Mesenchymal stem cell (in vitro differentiated cells and primary cell): ENCODE measurements at places on chromosomes 16 and 17.

DNA sequence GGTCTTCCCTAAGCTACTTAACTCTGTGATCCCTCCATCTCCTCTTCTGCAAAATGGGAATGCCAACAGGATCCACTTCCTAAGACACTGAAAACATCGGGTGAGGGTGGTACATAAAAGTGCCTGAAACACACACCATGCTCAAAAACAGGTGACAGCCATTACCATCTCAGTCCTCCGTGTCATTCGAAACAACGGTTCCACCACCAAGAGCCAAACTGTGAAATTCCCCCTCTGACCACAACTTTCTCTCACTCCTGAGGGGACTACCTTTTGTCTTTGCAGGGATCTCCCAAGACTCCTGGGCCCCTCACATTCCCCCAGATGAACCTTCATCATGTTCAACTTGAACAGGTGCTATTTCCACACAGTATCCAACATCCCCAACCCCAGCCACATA, 37.0 kb downstream of the NUBP1 start:
- DNase-seq: no peak

DNA sequence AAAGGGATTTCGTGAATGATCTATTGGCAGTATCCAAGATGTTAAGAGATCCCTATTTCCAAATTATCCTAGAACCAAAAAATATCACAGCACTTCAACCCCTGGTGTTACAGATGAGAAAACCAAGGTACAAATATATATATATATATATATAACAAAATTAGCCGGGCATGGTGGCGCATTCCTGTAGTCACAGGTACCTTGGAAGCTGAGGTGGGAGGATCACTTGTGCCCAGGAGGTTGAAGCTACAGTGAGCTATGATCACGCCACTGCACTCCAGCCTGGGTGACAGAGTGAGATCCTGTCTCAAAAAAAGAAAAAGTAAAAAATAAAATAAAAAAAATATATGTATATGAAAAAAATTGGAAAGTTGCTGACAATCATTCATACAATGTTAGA, 637 bp upstream of the CLN3 start:
- no peak for DNase-seq

GRCh38 chr16:85897382-85897781, 1.6 kb upstream of the IRF8 start:
- DNase-seq: no peak

DNA sequence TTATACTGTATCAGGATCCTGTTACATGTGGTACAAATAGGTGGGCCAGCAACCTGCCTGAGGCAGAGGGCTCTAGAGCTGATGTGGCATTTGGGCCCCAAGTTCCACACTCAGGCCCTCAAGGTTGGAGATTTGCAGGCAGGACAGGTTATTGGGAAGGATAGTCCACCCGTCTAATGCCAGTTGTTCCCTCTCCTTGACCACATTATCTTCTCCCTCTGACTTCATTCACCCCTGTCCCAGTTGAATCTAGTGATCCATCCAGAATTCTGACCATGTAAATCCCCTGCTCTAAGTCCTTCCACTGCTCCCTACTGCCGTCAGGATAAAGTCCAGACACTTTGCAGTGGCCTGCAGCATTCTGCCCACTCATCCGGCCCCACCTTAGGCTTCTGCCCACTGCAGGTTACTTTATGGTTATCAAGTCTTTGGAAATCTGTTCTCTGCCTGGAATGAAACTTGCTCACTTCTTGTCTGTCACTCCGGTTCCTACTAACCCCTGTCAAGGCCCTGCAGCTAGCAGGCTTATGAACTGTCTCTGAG, 1.9 kb upstream of the NFATC3 start:
- no peak for DNase-seq

GRCh38 chr17:69654981-69655855, 240.7 kb downstream of the MAP2K6 start:
- peak; percentile 87 for DNase-seq

- peak; percentile 85 for DNase-seq
Measured at GRCh38 chr16:81996664-81997509, 14.4 kb downstream of the SDR42E1 start.

DNA sequence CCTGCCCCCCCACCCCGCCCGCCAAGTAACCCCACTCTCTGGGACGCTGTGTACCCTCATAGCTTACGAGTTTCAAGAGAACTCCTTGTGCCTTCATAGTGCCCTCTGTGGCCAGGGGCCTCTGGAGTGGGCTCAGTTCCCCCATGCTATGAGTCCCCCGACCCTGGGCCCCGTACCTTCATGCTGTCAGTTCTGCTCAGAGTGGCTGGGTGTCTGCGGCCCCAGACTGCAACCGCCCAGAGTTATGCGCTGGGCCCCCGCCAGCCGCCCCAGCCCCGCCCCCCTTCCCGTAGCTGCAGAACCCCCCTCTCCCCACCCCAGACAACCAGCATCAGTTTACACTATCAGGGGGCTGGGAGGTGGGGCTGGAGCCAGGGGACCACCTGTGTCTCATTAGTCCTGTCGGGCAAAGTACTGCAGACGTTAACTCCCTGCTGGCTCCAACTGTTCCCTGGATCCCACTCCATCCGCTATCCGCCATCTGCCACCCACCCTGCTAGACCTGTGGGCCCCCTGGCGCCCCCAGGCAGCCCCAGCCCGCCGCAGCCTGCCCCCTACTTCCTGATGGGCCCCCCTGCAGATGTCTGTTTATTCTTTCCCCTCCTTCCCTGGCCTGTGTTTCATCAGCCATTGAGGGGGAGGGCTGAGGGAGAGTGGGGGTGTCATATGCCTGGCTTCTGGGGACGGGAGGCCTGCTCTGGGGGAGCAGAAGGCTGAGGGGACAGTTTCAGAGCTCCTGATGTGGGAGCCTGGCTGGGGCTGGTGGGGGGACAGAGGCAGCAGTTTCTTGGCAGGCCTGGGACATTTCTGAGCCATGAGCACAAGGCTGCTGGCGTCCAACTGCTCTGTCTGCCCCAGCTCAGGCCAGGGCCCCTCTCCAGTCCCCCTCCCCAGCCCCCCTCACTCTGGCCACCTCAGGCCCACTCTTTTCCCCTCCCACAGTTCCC, at the start of gene MFAP4:
TSS of gene MFAP4 (minus strand) at position 217 of the 947 bp plus-strand sequence. CDS start at position 182, 35 bp downstream.
- DNase-seq: peak; percentile 81

GRCh38 chr17:32909787-32910369, 18.1 kb upstream of the TMEM98 start:
- peak; percentile 86 for DNase-seq

DNA sequence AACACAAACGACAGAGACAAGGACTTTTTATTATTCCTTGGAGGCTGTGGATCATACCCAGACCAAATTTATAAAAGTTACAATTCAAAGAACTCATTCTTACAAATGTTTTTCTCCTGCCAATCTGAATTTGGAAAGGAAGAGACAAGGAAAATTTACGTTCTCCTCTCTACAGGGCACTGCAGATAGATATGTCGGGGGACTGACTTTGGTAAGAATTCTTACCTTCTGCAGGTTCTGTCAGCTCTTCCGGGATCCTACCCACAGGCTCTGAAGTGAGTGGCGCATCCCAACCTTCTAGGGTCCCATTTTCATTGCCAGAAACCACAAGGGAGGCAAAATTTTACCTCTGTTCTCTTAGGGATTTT, 2.2 kb upstream of the SLFN12L start:
- no peak for DNase-seq

- DNase-seq: no peak
Measured at GRCh38 chr17:39598047-39598481, 9.7 kb downstream of the NEUROD2 start.

DNA sequence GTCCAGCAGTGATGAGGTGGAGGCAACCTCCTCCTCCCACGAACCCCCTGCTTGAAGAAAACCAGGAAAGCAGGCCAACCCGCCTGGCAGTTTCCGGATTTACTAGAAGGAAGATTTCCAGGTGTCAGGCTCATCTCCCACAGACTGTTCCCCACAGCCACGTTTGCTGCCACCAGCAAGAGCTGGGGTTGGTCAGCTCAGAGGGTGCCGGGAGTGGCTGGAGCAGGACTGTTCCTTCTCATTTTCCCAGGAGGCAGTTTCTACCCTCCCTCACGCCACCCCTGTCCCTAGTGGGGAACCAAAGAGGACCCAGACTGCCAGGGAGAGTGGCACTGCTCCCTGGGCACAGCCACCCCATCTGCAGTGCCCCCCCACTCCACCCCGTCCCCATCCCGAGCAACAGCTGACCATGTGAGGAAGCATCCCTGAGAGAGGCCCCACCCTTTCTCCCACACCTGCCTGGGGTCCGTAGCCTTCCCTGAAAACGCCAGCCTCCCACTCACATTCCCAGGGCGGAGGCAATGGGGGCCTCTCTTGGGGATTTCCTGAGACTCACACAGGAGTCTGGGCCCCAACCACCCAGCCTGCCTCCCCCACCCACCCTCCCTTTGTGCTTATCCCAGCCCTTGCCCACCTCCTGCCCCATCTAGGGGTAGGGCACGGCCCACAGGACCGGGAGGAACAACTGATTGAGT, 5.9 kb downstream of the KRT17 start:
- no peak for DNase-seq

GRCh38 chr17:57442914-57443571, 186.7 kb downstream of the MSI2 start:
- DNase-seq: peak; percentile 22

DNA sequence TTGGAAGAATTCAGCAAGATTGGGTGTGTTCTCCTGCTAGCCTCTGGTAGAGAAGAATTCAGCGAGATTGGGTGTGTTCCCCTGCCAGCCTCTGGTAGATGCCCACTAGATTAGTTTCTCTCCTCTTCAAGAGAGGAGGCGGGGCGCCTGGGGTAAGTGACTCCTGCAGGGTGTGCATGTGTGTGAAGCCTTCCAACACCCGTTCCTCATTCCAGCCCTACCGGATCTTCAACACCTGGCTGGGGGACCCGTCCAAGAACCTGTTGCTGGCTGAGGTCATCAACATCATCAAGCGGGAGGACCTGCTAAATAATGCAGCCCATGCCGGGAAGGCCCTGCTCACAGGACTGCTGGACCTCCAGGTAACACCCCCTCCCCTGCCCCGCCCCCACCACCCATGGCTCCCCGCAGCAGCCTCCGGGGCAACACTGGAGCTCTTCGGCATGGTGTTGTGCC, 21.3 kb downstream of the TMEM186 start:
- DNase-seq: no peak

DNA sequence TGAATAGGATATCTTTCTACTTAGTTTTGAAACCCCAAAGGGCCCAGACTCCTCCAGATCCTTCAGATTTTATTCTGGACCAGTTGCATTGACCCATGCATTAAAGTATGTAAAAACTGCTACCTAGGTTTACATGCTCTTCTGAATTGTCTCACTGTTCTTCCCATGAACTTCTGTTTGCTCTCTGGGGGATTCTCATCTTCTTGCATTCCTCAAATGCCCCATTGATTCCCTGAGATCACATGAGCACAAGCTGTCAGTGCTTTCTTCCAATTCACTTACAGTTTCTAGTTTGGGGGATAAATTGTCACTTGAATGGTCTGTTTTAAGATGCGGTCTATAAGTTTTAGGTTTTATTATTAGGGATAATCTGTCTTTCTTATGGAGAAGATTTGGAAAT, 188.9 kb upstream of the KIF2B start:
- DNase-seq: no peak

DNA sequence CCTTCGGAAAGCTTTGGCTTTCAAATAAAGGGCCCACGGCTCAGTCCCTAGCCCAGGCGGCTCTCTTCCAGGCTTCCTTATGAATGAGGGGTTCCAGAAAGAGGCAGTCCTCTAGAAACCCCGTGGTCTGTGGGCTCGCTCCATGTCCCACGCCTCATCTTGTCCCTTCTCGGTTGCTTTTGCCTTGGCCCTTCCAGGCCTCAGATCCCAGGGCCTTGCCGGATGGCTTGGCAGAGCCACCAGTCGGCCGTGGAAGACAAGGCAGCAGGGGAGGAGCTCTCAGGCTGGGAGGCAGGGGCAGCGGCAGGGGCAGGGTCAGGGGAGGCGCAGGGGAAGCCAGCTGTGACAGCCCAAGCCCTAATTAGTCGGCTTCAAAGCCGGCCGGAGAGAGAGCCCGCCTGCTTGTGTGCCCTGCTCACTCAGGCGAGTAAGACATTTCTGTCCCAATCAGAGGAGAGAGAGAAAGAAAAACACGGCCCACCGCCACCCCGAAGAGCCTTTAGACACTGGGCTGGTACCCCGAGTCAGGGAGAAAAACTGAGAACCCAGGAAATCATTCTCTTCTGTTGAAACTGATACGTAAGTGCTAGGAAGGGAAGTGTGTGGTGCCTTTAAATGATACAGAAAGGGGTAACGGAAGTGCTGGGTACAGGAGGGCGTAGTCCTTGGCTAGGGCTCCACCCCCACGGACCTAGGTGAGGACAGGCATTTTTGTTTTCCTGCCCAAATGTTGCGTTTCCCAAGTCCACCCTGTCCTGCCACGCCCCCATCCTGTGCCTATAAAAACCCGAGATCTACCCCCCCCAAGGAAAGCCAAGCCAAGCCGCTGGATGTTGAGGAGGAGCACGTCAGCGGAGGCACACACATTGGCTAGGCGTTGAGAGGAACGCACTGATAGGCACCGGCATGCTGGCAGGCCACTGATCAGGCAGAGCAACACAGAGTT, 27.8 kb upstream of the MEIOC start:
- DNase-seq: peak; percentile 34

DNA sequence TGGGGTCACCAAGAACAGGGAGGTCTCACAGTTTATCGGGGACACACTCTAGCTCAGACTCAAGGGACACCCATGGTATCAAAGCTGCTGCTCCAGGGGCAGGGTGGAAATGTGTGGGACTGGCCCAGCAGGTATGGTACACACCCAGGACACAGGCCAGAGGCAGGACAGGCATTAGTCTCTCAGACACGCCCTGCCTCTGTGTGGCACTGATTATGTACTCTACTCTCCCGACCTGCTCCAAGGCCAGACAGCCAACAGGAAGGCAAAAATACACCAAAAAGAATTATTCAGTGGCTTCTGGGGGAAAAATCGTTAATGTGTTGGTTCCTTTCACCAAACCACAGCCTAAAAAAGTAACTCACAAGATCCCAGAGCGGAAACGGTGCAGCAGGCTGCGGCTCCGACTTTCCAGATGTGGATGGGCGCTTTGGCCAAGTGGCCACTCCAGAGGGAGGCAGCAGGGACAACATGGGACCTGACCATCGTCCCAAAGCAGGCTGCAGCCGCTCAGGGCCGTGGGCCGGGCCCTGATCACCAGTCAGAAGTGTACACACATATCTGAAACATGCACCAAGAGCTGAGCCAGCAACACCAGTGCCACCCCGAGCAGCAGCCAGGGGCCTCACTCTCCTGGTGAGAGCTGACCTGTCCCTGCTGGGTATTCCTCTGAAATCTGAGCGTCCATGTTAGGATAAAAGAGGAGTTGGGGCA, 1.0 kb upstream of the SIRT7 start:
- DNase-seq: no peak

DNA sequence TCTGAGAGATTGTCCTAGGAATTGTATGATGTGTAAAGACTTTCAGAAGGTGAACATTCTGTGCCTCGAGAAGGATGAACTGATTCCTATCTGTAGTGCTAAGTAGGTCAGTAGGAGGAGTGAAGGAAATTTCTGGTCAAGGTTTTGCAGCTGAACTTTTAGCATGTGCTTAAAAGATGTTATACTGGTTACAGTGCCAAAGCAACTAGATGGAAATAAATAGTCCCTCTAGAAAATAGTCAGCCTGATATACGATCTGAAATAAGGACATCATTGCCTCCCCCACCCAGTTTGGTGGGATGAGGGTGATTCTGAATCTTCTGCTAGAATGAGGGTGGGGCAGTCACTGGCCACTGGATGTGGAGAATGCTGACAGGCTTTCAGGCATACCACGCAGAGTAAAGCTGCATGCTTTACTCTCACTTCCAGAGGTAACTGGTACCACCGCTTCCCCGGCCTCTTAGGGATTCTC, 57.2 kb upstream of the VPS4A start:
- DNase-seq: peak; percentile 9

GRCh38 chr16:6897876-6898485, 434.7 kb upstream of the RBFOX1 start:
- DNase-seq: no peak

- no peak for DNase-seq
Measured at GRCh38 chr17:4554441-4554996, 665 bp downstream of the MYBBP1A start.
